ENCODE measurements at places on chromosomes 1 and 21.
A peak's percentile ranks its signal among the peaks of the same experiment; 100 is the strongest.

DNA sequence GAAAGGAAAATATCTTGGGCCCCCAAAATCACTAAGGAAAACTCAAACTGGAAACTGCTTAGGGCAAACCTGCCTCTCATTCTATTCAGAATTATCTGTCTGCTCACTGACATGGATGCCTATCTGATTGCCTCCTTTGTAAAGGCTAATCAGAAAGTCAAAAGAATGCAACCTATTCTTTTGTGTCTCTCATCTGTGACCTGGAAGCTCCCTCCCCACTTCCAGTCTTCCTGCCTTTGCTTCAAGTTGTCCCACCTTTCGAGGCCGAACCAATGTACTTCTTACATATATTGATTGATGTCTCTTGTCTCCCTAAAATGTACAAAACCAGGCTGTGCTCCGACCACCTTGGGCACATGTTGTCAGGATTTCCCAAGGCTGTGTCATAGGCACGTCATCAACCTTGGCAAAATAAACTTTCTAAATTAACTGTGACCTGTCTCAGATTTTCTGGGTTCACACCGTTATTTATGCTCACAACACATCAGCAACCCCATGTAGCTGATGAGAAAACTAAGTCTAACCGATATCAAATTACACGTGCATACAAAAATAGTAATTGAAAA is 302.3 kb upstream of the NRIP1 start:
- no peak overlapping the region for H3K4me3 ChIP-seq
- no peaks in the 10 kb centered on the region for H3K4me1 ChIP-seq
- H3K27me3 ChIP-seq: no peaks in the 10 kb centered on the region
- H3K36me3 ChIP-seq: no peaks in the 10 kb centered on the region

DNA sequence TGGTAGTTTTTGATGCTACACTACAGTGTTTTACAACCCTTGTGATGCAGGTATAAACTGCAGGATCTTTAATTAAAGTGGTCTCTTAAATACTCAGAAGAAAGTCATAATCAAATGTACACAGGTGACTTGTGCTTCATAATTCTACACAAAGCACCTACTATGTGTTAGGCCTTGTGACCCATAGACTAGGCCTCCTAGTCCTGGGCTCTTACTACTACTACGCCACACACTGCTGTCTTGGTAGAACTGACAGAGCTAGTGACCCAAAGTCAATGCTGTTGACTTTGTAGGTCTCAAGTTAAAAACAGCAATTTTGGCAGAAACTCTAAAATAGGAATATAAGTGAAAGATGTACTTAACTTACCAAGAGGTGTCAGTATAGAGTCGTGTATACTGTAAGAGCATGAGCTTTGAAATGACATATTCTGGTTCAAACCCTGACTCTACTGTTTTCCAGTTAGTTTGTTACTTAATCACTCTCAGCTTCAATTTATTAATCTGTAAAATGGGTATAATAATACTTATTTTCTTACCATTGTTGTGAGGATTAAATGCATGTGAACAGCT is 48.6 kb upstream of the LMO4 start:
- H3K27me3 ChIP-seq: no peaks in the 10 kb centered on the region
- DNase-seq: no peak
- H3K4me1 ChIP-seq: no peaks in the 10 kb centered on the region
- H3K27ac ChIP-seq: no peak overlapping the region
- no peak overlapping the region for H3K4me3 ChIP-seq

DNA sequence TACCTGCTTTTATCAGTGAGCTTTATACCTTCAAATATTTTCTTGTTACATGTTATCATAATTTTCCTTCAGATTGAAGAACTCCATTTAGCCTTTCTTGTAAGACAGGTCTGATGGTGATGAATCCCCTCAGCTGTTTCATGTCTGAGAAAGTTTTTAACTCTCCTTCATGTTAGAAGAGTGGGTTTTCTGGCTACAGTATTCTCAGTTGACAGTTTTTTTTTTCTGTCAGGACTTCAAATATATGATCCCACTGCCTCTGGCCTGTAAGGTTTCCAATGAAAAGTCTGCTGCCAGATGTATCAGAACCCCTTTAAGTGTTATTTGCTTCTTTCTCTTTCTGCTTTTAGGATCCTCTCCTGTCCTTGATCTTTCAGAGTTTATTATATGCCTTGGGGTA is 248.2 kb downstream of the LBR start:
- no peak for DNase-seq
- H3K4me3 ChIP-seq: no peak overlapping the region
- no peaks in the 10 kb centered on the region for H3K27me3 ChIP-seq
- no peaks in the 10 kb centered on the region for H3K4me1 ChIP-seq
- H3K27ac ChIP-seq: no peak overlapping the region

- no peaks in the 10 kb centered on the region for H3K4me1 ChIP-seq
- H3K27ac ChIP-seq: no peak overlapping the region
- no peaks in the 10 kb centered on the region for H3K36me3 ChIP-seq
These were observed 445.9 kb downstream of the SETD4 start for GRCh38 chr21:35614396-35614921.

DNA sequence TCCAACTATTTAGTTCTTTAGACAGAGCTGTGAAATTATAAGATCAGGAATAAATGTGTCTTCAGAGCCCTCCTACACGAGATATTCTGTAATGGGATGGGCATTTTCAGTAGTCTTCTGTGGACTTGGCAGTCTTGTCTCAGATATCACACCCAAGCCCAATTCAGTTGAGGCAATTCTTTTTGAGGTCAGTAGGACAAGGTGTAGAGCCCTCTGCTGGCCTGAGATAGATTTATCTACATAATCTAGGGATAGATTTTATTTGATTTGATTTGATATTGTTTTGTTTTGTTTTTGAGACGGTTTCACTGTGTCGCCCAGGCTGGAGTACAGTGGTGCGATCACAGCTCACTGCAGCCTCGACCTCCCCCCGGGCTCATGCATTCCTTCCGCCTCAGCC is 77.5 kb downstream of the FMN2 start:
- no peaks in the 10 kb centered on the region for H3K27me3 ChIP-seq
- H3K4me3 ChIP-seq: no peak overlapping the region
- no peak overlapping the region for H3K27ac ChIP-seq
- H3K36me3 ChIP-seq: no peaks in the 10 kb centered on the region
- no peak for DNase-seq
- H3K4me1 ChIP-seq: no peaks in the 10 kb centered on the region

DNA sequence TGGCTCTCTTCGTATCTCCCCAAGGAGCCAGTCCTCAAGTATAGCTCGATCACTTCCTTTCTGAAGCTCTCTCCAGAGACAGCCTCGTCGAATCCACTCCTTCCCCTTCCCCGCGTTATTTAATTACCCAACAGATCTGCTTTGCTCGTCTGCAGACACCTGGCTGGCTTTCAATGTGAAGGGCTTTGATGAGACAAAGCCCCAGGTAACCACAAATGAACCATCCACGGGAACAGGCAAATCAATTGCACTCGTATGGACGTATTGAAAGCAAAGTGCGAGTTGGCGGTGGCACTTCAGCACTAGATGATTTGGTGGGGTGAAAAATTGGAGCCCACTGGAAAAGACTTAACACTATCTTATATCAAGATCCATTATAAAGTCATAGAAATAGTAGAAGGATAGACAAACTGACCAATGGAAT is 364 bp upstream of the BCAR3 start:
- H3K36me3 ChIP-seq: no peaks in the 10 kb centered on the region
- DNase-seq: no peak
- peak overlapping the region; percentile 28 for H3K27ac ChIP-seq
- H3K4me3 ChIP-seq: peak overlapping the region; percentile 87
- peaks cover 4% of the 10 kb centered on the region for H3K27me3 ChIP-seq

DNA sequence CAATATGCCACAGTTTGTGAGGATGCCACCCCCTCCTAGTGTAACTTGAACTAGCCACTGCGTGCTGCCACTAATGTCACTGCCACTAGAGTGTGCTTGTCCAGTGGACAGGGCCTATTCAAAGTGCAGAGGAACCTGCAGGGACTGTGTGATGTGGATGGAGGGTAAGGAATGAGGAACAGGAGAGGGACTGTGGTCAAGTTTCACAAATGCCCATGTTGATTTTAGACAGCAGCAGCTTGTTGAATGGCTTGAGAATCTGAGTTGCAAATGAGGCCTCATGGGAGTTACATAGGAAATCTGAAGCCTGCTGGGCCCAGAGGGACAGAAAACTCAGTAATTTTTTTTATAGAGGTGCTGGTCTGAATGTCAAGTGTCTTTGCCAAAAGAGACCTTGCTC is 112.3 kb downstream of the HHAT start:
- no peak overlapping the region for H3K4me3 ChIP-seq
- H3K4me1 ChIP-seq: no peaks in the 10 kb centered on the region
- H3K36me3 ChIP-seq: no peaks in the 10 kb centered on the region
- H3K27ac ChIP-seq: no peak overlapping the region

DNA sequence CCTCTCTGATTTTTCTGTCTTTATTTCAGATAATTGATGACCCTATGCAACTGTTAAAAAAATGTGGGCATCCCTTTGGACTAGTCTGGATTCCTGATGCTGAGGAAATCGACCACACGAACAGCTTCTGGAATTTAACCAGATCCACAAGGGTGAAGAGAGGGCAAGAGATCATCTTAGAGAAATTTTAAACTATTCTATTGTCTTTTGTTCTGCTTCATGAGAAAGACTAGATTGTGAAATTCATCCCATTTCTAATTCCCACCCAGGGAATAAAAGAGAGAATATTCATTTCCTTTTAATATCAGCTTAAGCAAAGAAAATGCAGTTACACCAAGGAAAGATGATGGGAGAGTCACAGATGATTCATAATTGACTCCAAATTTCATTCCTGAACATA is 71.8 kb downstream of the DUSP10 start:
- DNase-seq: no peak
- no peaks in the 10 kb centered on the region for H3K36me3 ChIP-seq
- H3K27ac ChIP-seq: no peak overlapping the region
- peaks cover 4% of the 10 kb centered on the region for H3K4me1 ChIP-seq

- peaks cover 53% of the 10 kb centered on the region for H3K4me1 ChIP-seq
- no peaks in the 10 kb centered on the region for H3K36me3 ChIP-seq
- no peaks in the 10 kb centered on the region for H3K27me3 ChIP-seq
- no peak for DNase-seq
- H3K4me3 ChIP-seq: no peak overlapping the region
These were observed 4.6 kb upstream of the PLA2G2D start for GRCh38 chr1:20123722-20124455.

DNA sequence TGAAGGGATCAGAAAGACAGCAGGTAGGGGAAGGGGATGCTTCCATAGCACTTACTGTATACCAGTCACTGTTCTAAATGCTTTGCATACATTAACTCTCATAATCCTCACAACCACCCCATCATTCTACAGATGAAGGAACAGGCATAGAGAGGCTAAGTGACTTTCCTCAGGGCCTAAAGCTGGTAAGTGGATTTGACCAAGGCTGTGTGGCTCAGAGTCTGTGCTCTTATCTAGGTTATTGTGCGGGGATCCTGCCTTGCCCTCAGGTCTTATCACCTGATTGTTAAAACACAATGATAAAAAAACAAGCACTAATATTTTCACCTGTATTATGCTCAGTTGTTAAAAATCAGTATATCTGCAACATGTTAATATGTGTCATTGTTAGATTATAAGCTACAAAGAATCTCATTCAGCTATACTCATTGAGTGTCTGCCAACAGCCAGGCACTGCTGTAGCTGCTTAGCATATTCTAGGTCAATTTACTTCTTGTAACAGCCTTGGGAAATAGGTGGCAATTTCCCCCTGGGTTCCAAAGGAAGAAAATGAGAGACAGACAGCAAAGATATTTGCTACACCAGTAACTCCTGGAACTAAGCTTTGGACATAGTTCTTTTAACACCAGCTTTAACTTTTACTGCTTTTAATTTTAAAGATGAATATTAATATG is 38.6 kb upstream of the RBM15 start:
- H3K36me3 ChIP-seq: no peaks in the 10 kb centered on the region
- no peaks in the 10 kb centered on the region for H3K27me3 ChIP-seq
- no peak overlapping the region for H3K27ac ChIP-seq
- no peaks in the 10 kb centered on the region for H3K4me1 ChIP-seq
- no peak for DNase-seq

DNA sequence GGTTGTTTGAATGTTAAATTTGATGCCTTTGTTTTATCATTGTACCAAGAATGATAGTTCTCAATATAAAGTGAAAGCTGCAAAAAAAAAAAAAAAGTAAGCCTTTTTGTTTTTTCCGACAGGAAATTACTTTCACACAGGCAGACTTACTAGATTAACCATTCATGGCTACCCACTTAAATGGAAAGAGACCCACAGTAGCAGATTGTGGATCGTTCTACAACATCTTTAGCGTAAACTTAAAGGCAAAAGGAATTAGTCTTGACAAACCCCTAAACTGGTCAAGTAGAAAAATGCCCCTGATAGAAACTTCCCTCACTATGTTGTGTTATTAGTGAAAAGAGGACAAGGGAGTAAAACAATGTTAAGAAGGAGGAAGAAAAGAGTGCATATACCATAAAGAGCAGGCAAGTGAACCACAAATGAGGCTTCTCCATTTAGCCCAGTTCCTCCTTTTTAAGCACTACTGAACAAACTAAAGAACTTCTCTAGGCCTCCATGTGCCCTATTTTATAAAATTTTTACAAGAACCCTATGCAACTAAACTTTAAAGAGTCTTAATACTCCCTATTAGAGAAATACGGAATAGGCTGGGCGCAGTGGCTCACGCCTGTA is 1560.3 kb downstream of the MRPL39 start:
- no peaks in the 10 kb centered on the region for H3K27me3 ChIP-seq
- no peaks in the 10 kb centered on the region for H3K4me1 ChIP-seq
- no peak overlapping the region for H3K4me3 ChIP-seq
- DNase-seq: no peak
- H3K27ac ChIP-seq: no peak overlapping the region
- no peaks in the 10 kb centered on the region for H3K36me3 ChIP-seq

DNA sequence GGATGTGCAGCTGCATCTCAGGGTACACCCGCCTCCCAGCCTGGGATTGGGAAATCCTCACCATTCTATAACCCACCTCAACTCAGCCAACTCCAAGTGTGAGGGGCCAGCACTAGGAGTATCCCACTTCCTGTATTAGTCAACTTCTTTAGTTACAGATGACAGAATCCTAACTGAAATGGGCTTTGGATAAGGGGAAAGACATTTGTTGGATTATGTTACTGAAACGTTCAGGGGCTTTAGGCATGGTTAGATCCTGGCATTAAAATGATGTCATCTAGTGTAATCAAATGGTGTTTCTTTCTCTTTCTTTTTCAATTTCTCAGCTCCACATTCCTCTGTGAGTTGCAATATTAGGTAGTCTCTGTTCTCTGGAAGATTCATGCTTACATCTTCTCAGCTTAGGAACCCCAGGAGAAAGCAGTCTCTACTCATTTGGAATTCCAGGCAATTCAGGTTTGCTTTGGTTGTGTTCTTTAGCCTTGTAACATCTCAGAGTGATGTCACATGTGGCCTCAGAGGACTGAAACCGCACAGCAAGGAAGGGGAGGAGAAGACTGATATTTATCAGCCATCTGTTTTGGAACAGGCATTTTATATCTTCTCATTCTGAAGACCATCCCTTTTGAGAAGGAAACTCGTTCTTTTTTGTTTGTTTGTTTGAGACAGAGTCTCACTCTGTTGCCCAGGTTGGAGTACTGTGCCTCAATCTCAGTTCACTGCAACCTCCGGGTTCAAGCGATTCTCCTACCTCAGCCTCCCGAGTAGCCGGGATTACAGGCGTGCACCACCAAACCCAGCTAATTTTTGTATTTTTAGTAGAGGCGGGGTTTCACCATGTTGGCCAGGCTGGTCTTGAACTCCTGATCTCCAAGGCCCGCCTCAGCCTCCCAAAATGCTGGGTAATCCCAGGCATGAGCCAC is 18.9 kb upstream of the TMEM54 start:
- no peak for DNase-seq
- H3K36me3 ChIP-seq: no peaks in the 10 kb centered on the region
- H3K4me3 ChIP-seq: no peak overlapping the region
- H3K27ac ChIP-seq: no peak overlapping the region
- peaks cover 4% of the 10 kb centered on the region for H3K27me3 ChIP-seq

GRCh38 chr1:41498391-41498790 is 13.9 kb upstream of the EDN2 start:
- H3K4me3 ChIP-seq: no peak overlapping the region
- DNase-seq: no peak
- no peaks in the 10 kb centered on the region for H3K36me3 ChIP-seq
- no peak overlapping the region for H3K27ac ChIP-seq
- H3K27me3 ChIP-seq: no peaks in the 10 kb centered on the region

Measured in GM12878 (cell line).